Activated CD4-positive, alpha-beta T cell treated with anti-CD3 and anti-CD28 coated beads for 1 hour (primary cell): ENCODE measurements at places on chromosomes 1 and 21.

- DNase-seq = no peak
Measured at GRCh38 chr1:183215076-183215720, 29.1 kb downstream of the LAMC2 start.

- peak; percentile 34 for DNase-seq
Measured at GRCh38 chr1:2148691-2149090, 45.9 kb downstream of the FAAP20 start.

DNA sequence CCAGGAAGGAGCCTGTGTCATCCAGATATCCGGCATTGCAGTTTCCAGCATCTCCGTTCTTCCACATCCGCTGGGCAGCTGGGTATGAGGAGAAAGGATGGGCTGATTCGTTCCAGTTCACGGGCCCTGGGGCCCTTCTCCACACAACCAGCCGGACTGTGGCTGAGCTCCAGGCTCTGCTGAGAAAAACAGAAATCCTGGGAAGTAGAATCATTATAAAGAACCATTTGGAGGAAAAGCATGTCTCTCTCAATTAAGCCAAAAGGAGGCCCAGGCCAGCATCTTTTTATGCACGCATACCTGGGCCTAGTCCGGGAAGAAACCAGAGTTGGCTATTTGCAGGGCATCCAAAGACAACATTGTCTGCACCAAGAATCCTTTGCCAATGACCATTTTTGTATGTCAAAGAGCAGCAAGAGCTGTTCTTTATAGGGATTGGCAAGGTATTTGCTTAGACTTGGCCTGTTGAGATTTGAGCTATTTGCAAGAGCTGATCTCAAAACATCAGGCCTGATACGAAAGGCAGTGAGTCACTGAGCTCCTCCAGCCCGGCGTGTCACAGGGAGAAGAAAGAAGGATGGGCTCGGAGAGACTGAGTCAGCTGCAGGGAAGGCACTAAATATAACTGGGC, 84.9 kb upstream of the ARHGEF16 start:
- no peak for DNase-seq

DNA sequence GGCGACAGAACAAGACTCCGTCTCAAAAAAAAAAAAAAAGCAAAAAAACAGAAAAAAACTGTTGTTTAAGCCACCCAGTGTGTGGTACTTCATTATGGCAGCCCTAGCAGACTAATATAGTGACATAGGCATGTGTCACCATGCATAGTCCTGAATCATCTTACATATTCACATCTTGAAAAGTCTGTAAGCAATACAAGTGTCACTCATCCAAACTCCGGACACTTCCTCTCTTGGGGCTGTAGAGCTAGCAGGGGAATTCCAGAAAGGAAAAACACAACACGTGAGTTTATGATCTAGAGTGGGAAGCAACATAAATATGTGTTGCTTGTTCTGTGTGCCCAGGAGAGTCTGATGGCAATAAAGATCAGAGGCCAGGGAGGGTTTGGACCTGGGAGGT, 81.6 kb upstream of the KCNE2 start:
- no peak for DNase-seq

- no peak for DNase-seq
Measured at GRCh38 chr1:199310708-199311107, 671.9 kb downstream of the PTPRC start.

DNA sequence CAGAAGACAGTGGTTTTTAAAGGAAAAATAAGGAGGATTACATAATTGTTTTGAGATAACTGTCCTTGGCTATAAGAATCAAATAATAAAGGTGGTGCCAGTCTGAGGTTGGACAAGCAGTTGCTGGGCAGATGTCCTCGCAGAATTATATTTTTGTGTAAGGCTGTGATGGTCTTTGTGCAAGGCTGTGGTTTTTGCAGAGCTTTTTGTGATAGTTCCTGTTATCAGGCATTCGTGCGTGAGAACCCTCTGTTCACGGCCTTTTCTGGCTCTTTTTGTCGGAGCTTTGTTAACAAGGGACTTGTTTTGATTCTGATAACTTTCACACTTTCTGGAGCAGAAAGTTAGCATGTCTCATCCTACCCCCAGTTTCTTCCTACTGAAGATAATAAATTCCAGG, 33.4 kb downstream of the SH3BP5L start:
- DNase-seq = no peak

- no peak for DNase-seq
Measured at GRCh38 chr1:88451856-88452255, 232.2 kb upstream of the PKN2 start.

DNA sequence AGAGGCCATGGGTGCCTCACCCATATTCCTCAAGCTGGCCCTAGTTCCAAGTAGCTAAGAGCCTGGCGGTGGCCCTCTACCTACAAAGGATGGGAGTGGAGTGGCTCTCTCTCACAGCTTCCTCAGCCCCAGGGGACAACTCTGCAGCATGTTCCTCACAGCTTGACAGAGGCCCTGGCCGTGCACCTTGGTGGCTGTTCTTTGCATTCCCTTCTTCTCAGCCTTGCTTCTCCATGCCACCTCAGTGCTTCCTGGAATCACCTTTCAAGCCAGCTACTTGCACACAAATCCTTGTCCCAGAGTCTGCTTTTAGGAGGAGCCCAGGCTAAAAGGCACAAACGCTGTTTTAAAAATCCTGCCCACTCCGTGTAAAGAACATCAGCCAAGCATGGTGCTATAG, 69.0 kb upstream of the DIRAS3 start:
- DNase-seq = no peak

DNA sequence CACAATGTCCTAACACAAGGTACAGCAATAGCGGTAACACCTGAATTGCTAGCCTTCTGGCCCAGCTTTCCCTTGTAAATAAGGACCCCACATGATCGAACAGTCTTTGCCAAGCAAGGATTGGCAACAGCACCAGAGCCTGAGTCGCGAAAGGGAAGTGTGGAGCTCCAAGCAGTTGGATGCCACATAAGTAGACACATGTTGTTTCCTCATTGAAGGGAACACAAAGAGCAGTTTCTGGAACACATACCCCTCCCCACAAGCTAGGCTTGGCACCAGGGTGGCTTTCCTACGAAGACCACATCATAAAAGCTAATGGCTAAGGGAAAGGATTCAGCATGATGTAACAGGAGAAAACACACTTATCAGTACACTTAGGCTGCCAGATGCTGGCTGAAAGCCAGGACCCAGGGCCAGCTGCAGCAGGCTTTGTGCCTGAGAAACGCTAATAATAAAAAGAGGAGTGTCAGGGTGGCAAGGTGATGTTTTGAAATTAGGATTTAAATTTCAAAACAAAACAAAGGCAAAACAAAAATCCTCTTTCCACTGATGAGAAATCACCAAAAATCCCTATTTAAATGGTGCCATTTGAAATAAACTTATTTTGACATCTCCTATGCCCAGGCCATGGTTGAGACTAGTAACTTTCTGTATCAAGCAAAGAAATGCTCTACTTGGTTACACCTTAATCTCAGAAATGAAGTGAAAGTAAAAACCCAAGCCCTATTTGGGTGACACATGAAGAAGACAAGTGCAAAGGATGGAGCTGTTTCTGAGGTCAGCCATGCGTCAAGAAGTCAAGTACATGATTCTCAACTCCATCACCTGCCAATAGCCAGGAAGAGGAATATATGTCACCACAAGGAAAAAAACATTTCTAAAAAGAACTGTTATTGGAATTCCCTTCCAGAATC, 11.9 kb upstream of the CPLANE2 start:
- DNase-seq = no peak

- DNase-seq = no peak
Measured at GRCh38 chr1:202034683-202035462, 24.5 kb downstream of the ELF3 start.

DNA sequence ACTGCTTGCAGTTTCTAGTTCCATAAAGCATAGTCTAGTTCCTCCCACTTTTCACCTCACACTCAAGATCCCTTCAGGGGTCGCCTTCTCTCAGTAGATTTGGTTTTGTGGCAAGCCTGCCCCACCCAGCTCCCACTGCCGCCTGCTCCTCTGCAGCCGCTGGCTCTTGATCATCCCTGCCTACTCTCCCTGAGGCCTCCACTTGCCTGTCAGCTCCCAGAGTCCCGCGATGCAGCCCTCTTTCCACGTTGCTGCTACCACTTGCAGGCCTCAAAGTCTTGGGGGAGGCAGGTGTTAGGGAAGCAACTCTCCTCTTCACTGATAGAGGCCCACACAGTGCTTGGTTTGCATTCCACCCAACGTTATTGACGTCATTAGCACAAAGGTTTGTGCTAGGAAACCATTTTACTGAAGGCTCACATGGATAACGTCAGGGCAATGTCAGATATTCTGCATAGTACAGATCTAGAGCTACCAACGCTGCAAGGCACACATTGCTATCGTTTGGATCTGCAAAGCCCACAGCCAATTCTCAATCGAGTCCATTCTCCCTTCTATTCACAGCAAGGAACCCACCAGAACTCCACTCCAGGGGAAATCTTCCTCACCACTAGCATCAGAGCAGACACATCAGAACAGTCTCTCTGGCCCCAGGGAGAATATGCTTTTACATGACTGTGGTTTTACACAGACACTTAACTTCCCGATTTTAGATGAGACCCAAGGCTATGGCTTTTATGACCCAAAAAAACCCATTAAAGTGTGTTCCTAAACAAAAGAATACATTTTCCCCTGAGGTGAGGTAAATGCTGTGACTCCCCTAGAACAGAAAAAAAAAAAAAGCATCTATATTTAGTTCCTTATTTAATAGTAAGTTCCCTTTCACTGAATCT, 519.5 kb upstream of the CAMK1G start:
- DNase-seq = no peak

DNA sequence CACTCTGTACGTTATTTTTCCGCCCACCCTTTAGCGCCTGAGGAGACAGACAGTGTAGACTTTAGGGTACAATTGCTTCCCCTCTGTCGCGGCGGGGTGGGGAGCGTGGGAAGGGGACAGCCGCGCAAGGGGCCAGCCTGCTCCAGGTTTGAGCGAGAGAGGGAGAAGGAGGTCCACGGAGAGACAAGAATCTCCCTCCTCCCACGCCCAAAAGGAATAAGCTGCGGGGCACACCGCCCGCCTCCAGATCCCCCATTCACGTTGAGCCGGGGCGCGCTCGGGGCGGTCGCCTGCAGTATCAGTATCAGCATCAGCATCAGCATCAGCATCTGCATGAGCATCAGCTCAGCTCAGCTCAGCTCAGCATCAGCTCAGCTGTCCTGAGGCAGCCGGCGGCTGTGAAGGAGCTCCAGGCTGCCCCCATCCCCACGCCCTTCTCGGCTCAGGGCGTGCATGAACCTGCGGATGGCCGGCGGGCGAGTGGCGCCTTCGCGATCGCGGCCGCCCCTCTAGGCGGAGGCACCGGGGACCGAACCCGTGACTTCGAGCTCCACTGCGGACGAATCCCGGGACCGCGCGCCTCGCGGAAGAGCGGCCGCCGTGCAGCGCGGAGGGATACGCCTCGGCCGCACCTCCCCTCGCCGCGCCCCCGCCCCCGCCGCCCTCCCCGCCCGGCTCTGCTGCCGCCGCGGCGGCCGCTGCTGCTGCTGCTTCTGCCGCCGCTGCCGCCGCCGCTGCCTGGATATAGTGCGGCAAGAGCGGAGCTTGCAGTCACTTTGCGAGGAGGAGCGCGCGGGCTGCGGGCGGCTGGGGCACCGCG, at the start of gene NCAM2:
Gene NCAM2 (plus strand): TSS at position 774 of the 820 bp plus-strand sequence.
- peak; percentile 38 for DNase-seq

- DNase-seq = no peak
Measured at GRCh38 chr1:26197301-26197700, 6.9 kb downstream of the CATSPER4 start.

- no peak for DNase-seq
Measured at GRCh38 chr1:162357681-162358266, 18.9 kb downstream of the SPATA46 start.

DNA sequence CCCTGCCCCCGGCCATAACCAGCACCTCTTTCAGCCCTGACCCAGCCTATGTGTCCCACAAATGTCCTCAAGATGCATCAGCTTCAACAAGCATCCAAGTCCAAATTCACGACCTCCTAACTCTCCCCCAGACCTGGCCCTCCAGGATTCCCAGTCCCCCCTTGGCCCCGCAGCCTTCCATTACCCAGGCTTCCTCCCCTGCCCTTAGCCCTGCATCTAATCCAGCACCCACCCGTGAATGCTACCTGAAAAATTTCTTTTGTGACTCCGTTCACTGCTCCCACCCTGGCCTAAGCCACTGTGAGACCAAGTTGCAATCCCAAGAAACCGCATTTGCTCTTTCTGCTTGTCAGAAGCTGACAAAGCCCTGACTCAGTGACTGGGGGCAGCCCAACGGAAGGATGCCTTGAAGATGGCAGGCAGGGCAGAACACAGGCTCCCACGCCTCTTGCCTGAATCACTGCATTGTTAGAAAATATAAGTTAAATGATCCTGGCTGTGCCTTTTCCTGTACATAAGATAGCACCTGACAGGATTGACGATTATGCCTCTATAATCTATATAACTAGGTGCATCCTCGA, 939 bp upstream of the MFAP2 start:
- DNase-seq = no peak

- no peak for DNase-seq
Measured at GRCh38 chr1:44368471-44369151, 13.6 kb upstream of the ERI3 start.

DNA sequence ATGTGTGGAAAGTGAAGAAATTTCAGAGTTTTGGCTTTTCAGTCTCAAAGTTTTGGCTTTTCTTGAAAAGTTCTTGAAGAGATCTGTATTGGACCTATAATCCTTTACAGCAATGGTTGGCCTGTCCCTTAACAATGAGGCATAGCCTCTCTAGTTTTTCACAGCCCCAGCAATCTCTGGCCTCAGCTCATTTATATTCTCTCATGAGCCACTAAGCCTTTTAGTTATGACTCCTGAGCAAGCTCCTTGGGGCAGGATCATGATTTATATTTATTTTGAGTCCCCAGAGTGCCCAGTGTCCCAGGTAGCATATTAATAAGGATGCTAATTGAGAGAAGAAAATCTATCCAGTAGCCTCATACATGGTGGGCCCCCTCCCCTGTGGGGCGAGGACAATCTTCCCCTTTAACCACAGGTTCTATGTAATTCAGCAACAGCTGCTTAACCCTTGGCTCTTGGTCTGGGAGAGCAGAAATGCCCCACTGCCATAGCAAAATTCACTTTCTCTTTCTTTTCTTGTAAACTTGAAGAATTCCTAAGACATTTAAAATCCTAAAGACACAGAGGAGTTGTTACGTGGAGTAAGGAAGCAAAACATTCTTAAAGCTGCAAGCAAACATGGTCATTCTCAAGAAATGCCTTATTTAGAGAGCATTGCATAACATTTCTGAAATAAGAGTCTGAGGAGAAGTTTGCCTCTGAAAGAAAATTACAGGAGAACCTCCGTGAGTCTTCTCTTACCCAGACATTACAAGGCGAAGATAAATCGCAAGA, 6.3 kb downstream of the NGF start:
- DNase-seq = no peak

GRCh38 chr1:37575692-37576091, 19.0 kb downstream of the DNALI1 start:
- DNase-seq = no peak
